Activated T-cell treated with anti-CD3 and anti-CD28 coated beads, Interleukin-2, amount 50 U/mL, for 1 hour (primary cell): ENCODE measurements at places on chromosomes 4 and X.

- no peak for DNase-seq
Measured at GRCh38 chr4:69122476-69122875, 26.2 kb downstream of the UGT2B7 start.

- no peak for DNase-seq
Measured at GRCh38 chr4:113053883-113054282, 4.4 kb downstream of the ANK2 start.

DNA sequence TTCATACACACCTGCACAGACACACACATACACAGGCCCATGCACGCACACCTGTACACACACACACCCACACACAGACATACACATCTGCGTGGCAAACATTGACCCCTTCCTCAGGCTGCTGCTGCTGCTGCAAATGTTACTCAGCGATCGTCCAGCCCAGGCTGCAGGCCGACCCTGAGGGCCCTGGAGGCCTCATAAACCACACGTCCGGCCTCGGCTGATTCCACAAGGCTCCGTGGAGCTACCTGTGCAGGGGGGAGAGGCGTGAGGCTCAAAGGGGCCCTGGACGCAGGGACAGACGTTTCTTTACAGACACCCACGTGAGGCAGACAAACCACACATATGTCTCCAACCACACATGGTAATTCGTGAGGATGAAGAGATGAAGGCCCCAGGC, 53.9 kb upstream of the PPP2R3B start:
- DNase-seq, result no peak

DNA sequence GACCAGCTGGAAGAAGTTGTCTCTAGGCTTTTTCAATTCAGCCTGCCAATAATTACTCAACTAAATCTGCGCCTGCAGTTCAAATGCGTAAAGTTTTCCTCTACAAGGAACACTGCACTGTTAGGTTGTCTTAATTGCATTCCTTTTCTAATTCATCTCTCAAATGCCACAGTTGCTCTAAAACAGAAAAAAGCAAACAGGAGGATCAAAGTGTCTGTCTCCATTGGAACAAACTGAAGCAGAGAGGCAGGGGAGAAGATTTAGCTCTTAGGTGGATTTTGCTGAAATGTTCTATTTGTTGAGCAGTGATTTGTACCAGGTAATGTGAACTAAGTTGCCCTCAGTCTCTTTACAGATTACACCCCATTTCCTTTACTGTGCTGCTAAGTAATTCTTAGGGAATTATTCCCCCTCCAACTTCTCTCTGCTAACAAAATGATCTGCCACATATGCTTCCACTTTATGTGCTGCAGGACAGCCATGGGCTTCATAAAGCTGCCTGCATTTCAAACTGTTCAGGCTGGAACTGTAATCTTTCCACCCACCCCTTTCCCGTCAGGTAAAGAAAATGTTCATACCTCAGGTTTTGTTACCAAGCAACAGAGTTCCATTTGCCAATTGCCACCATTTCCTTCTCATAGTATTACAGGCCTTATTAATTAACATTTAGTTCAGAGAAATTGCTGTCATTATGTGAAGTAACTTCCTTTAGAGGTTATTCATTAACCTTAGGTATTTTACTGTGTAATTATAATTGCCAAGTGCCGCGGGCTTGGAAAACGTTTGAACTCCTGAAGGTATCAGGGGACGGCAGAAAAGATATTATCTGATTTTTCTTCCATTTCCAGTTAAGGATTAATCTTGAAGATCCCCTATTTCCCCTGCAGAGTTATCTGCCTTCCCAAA, 149.3 kb downstream of the SPRY1 start:
- DNase-seq, result no peak

DNA sequence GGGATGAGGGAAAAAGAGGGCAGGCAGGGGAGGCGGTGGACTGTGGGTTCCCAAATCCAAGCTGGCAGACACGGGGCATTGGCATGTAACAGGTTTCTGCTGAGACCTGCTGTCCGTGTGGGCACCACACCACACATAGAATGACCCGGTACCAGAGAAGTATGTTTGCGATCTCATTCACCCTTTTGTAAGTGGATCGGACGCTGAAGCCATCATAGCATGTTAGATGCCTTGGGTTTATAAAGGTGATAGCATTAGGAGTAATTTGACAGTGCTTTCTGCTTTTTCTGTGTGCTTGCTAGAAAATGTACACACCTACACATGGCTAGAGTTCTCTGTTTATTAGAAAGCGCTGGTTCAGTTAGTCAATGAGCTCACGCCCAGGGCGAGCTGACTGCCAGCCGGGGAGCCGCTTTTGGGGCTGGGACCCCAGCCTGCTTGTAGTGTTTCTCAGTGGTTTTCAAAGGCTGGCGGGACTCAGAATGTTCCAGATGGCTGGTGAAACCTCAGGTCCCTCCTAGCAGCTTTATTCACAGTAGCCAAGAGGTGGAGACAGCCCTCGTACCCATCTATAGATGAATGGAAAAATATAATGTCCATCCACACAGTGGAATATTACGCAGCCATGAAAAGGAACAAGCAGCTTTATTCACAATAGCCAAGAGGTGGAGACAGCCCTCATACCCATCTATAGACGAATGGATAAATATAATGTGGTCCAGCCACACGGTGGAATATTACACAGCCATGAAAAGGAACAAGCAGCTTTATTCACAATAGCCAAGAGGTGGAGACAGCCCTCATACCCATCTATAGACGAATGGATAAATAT, 579 bp downstream of the IL3RA start:
- no peak for DNase-seq

DNA sequence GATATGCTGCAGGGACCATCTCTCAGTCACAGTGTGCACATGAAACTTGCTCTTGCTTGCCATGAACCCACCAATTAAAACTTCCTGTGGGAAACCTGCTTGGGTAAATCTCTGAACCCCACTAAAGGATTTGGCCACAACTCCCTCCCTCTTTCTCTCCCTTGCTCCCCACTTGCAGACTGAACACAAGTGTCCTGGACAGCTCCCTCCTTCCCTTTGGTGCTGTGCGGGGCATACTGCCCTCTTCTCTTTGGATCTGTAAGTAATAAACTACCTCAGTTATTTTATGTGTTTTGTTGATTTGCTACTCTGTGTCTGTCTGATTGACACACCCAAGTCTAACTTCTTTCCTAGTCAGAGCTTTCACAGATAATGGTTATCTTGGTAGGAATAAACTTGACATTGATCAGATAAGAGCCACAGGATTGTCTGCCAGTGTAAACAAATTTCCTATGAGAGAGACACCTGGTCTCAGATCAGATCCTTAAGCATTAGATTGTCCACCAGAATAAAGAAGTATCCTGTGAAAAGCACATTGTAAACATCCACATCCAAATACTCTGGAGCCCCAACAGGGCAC, 41.8 kb downstream of the SULT1E1 start:
- DNase-seq, result no peak

GRCh38 chr4:110669663-110670062, 46.8 kb upstream of the PITX2 start:
- no peak for DNase-seq

GRCh38 chr4:73576381-73576780, 43.9 kb downstream of the RASSF6 start:
- no peak for DNase-seq

DNA sequence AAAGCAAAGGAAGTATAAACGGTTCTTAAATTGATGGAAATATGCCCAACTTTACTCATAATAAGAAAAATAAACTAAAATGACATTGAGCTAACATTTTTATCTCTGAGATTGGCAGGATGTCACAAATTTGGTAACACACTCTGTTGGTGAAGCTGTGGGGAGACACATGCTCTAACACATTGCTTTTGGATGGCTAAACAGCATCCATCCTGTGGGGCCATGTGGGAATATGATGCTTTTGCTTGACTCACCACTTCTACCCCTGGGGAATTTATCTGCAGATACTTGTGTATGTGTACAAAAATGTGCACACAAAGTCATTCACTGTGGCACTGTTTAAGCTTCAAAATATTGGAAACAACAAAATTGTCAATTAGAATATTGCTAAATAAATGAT, 100.2 kb downstream of the ANAPC4 start:
- DNase-seq, result no peak
